ENCODE measurements at places on chromosomes 1 and 21.

DNA sequence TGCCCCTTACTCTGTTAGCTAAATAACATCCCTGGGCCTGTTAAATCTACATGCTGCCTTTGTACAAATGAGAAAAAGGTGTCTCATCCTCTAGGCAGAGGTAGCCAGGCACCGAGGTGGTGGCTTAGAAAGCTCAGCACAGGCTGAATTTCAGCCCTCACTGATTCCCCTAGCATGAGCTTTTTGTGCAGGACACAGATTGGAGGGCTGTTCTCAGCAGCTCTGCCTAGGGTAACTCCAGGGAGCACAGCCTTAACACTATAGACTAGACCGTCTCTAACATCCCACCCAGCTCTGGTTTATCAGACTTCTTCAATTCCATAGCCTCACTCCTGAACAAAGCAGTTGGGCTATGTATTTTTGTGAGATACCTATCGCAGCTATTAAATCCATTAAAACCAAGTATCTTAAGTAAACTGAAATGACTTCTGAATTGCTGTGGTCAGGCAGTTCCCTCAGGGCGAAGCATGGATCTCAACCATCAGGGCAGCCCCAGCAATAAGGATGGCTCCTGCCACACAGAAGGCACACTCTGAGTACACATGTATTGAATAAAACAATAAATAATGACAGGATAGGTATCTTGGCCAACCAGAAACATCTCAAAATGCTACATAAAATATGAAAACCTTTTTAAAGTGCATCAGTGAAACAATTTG lies 14.8 kb downstream of the S100A6 start:
- no peak for DNase-seq

GRCh38 chr1:171426645-171427044 lies 58.7 kb upstream of the PRRC2C start:
- DNase-seq, result no peak

- no peak for DNase-seq
Observed at GRCh38 chr1:209029737-209030136, 553.8 kb upstream of the CAMK1G start.

GRCh38 chr1:89989099-89989498 lies 5.8 kb upstream of the ZNF326 start:
- DNase-seq, result no peak

- DNase-seq, result no peak
Observed at GRCh38 chr1:215794156-215794555, 227.1 kb downstream of the KCTD3 start.

GRCh38 chr1:90044346-90044745 lies 49.4 kb downstream of the ZNF326 start:
- DNase-seq, result no peak

Data from glutamatergic neuron (in vitro differentiated cells).